ENCODE measurements at places on chromosomes 1 and 21.
A peak's percentile ranks its signal among the peaks of the same experiment; 100 is the strongest.

DNA sequence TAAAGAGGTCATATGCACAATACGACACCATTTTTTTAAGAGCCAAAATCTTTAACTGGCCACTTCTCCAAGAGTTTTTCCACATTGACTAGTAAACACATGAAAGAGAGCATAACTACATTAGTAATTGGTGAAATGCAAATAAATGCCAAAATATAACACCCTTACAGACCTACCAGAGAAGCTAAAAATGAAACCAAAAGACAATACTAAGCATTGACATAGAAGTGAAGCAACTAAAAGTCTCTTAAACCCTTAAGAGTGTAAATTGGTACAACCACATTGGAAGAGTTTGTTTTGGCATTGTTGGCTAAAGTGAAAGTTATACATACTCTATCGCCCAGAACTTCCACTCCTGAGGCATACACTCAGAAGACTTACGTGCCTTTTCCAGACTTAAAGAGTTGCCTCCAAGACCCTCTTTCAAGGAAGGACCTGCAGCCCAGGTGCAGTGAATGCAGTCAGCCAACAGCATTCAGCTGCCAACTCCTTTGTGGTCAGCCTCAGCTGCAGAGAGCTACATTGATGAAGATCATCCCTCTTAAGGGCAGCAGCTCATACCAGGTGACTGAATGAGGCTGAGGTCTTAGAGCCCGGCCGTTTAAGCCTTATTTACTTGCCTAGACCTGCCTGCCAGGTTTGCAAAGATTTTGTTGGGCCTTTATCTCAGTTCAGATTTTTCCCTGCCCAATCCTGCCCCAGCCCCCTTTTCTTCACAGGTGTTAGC, 839.1 kb upstream of the ADGRL2 start:
- DNase-seq, result no peak

DNA sequence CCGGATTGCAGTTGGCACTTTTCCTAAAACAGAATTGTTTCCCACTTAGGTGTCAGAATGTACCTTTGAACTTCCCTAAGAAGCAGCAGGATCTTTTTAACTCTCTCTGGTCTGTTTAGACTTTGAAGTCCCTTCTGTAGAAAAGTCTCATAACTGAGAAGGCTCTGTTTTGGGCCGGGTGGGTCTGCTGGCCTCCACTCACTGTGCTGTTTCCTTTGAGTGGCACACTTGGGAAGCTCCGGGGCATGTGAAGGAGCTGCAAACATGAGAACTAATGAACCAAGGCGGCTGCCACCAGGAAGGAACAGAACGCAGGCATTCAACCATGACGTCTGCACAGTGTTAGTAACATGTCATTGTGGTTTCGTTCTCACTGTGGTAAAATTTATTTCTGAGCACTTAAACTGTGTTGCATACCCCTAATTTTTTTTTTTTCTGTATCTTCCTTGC, 19.5 kb upstream of the NCMAP start:
- DNase-seq, result no peak

DNA sequence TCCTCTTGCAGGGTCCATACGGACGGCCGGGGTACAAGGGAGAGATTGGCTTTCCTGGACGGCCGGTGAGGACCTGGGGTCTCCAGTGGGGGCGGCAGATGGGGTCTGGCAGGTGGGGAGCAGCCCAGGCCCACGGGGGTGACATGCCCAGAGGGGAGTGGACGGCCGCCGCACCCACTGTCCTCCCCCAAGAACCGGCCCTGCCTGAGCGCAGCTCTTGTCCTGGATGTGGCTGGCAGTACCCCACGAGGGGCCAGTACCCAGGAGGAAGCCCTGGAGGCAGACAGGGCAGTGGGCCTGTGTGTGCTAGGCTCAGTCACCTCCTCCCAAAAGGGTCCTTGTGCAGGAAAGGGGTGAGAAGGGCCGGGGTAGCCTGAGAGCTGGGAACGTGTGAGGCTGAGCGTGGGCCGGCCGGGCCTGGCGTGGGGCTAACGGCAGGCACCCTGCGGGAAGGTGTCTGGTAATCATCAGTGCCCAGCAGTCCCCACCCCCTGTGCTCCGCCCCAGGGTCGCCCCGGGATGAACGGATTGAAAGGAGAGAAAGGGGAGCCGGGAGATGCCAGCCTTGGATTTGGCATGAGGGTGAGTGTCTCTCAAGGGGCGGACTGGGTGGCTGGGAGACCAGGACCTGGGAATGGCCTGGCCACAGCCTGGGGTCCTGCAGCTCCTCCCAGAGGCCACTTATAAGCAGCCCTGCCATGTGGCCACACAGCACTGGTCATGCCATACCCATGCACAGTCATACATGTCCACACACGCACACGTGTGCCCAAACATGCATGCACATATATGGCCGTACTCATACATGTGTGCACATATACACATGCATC, 47.2 kb downstream of the SLC19A1 start:
- no peak for DNase-seq

GRCh38 chr1:147270721-147271120, 28.2 kb downstream of the CHD1L start:
- DNase-seq, result no peak

DNA sequence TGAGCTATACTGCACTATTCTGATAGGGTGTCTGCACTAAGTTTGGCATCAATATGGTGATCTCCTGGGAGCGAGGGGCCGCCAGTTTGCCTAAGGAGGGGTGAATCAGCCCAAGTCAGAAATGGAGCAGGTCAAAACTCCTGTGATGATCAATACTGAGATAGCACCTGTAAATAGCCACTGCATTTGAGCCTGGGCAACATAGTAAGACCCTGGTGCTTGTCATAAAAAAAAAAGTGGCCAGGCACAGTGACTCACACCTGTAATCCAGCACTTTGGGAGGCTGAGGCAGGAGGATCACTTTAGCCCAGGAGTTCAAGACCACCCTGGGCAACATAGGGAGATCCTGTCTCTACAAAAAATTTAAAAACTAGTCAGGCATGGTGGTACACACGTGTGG, 11.6 kb upstream of the ZDHHC18 start:
- DNase-seq, result no peak

DNA sequence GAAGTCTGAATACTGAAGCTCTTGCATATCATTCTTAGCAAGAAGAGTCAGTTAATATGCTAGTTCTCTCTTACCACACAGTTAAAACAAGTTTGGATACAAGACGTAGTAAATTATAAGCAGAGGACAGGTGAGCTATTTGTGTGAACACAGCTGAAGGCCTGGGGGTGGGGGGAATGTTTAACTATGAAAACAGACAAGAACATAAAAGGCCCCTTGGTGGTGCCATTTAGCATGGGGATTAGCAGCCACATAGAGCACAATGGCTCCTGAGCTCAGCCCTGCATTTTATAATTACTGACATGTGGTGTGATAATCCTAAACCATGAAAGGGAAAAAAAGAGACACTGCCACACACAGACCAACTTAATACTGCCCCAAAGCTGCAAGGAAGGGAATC, 94.8 kb downstream of the TGFBR3 start:
- no peak for DNase-seq

- DNase-seq, result peak; percentile 88
These were observed 2.8 kb upstream of the IGSF8 start for GRCh38 chr1:160101037-160101716.

- no peak for DNase-seq
These were observed 82.8 kb downstream of the TGFBR3 start for GRCh38 chr1:91803123-91803522.

DNA sequence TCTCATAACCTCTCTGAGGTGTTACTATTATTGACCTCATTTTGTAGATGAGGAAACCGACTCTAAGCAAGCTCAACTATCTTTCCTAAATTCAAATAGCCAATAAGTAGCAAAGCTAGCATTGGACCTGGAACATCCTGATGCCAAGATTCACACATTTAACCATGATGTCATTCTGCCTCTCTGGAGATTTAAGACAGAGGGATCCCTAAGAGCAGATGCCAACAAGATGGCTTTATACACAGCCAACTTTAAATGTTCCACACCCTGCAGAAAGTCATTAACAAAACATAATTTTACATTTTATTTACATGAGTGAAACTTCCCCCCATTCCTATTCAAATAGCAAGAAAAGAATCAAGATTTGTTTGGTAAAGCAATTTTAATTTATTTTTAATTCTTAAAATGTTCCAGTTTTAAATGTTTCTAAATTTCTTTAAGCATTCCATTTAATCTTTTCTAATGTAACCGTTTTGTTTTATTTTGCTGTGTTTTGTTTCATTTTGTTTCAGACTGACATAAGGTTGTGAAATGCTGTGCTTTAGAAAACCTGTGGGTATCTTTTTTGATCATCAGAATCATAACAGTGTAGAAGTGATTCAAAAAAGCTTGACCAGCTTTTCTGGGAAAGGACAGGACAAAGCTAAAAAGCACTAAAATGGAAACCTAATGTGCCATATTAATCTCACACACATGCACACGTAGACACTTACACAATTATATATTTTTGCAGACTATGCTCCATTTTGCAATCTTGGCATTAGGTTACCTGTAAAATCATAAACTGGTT, 7.6 kb upstream of the VAV3 start:
- no peak for DNase-seq

- DNase-seq, result no peak
These were observed 5.8 kb upstream of the MAGOH start for GRCh38 chr1:53244141-53244540.

- DNase-seq, result no peak
These were observed 17.4 kb upstream of the KCNAB2 start for GRCh38 chr1:6028042-6028850.

All from HEK293T (cell line).